ENCODE measurements at places on chromosomes 12 and 14.

GRCh38 chr14:49919825-49920659 is 27.2 kb downstream of the ARF6 start:
- no peak for DNase-seq

GRCh38 chr14:68886109-68886434 is 93.0 kb downstream of the ACTN1 start:
- DNase-seq, result no peak

DNA sequence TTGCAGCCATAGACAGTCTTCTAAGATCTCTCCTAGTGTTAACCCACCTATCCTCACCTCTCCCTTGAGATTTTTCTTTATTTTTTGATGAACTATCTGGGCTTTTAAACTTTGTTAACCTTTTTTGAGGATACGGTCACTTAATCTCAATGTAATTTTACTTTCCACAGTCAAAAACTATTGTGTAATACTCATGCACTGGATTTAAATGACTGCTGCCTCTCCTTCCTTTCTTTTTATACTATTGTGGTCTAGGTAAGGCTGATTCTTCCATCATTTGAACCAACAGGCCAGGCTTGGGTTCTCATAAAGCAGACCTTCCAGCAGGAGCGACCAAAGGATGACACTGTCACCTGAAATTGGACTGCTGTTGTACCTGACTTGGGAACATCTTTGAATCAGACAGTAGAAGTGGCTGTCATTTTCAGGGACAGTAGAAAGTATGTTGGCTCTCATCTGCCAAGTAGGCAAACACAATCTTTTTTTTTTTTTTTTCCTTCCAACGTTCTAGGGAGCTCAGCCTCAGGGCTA is 689 bp upstream of the PDE3A start:
- DNase-seq, result no peak

DNA sequence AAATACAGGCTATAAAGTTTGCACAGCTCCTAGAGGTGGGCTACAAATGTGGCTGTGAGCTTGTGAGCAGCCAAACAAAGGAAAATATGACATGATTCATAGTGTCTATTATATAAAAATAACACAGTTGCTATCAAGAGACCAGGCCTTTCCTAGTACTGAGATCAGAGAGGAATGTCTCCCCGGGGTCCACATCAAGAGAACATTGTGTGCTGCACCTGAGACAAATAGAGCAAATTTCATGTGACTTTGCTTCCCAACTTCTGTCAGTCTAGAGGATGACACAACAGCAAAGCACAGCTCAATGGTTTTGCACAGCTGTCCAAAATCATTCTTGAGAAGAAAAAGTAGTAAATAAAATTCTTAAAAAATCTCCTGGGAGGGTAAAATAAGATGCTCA is 297.5 kb upstream of the PRKD1 start:
- no peak for DNase-seq

GRCh38 chr12:75877763-75878621 is 153.6 kb downstream of the PHLDA1 start:
- no peak for DNase-seq

DNA sequence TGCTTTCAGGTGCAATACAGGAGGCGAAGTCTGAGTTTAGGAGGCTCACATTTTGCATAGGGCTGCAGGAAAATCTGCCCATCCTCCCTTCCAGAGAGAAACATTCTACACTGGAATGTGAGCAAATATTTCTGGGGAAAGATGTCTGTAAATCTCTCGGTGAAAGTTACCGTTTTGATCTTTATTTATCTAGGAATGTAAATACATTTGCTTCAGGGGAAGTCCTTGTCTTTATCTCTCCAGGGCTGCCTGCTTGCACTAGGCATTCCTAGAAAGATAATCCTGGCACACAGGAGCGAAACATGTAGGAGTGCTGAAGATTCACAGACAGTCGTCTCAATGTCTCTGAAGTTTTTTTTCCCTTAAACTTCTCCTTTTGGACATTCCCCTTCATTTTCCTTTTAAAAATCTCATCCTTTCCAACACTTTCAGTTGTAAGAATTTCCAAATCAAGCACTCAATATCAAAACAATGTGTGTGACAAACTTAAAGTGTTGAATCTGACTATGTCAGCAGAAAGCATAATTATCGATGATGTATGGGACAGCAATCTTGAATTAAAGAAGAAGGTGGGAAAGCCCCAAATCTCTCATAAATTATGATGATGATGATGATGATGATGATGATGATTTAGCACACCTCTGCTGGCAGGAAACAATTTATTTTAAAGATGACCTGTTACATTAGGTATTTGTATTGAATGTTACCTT is 113.4 kb upstream of the RESF1 start:
- no peak for DNase-seq

DNA sequence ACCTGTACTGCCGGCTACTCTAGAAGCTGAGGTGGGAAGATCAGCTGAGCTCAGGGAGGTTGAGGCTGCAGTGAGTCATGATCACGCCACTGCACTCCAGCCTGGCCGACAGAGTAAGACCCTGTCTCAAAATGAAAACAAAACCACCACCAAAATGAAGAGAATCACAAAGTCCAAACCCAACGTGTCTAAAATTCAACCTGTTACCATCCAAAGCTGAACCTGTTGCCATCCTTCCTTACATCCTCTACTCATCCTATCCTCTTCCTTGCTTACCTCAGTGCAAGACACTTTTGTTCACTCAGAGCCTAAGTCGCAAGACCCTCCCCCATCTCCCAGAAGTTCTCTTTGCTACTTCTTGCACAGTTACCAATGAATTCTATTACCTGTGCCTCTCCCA is 299.7 kb downstream of the ATP23 start:
- DNase-seq, result no peak
